ENCODE measurements at places on chromosomes 1 and 21.

GRCh38 chr1:32972814-32973428 lies 8.3 kb upstream of the RNF19B start:
- DNase-seq: no peak

- DNase-seq: no peak
These were observed 227.1 kb downstream of the KCTD3 start for GRCh38 chr1:215794156-215794555.

DNA sequence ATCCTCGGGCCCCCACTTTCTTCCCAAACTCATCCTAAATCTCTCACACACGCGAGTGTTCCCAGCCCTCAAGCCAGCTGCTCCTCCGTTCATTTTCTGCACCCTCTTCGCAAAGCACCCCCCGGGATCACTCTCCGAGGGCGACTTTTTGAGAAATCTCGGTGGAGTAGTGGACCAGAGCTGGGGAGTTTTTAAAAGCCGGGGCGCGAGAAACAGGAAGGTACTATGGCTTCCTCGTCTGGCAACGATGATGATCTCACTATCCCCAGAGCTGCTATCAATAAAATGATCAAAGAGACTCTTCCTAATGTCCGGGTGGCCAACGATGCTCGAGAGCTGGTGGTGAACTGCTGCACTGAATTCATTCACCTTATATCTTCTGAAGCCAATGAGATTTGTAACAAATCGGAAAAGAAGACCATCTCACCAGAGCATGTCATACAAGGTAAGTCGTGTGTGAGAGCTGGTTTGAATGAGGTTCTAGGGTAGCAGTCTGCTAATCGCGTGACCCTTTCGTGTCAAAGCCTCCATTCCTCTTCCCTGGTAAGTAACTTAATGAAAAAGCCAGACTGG lies 800 bp downstream of the DR1 start:
- DNase-seq: no peak

GRCh38 chr1:202068596-202068995 lies 54.1 kb upstream of the GPR37L1 start:
- no peak for DNase-seq

- no peak for DNase-seq
These were observed 1099.5 kb downstream of the PLA2G4A start for GRCh38 chr1:187928288-187928687.

DNA sequence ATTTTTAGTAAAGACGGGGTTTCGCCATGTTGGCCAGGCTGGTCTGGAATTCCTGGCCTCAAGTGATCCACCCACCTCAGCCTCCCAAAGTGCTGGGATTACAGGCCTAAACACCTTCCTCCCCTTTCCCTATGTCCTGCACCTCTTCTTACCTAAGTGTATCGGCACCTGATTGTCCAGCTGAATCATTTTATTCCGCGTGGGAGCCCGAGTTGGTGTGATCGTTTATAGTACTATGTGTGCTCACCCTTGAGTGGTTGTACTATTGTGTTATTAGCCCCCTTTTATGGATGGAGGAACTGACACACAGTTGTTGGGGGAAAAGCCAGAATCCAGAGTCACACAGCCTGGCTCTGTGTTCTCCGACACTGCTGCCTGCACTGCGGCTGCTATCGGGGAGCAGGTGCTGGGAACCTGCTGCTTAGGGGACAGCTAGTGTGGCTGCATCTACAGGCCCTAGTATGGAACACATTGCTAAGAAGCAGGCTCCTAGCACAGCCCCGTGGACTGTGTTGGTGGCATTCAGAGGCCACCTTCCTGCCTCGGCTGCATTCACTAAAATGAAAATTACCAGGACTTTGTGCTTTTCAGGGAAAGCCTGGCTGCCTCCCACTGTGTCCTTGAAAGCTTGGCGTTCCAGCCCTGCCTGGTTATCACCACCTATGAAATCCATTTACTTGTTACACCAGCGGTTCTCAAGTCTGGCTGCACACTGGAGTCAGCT lies 21.6 kb downstream of the ENO1 start:
- DNase-seq: no peak

DNA sequence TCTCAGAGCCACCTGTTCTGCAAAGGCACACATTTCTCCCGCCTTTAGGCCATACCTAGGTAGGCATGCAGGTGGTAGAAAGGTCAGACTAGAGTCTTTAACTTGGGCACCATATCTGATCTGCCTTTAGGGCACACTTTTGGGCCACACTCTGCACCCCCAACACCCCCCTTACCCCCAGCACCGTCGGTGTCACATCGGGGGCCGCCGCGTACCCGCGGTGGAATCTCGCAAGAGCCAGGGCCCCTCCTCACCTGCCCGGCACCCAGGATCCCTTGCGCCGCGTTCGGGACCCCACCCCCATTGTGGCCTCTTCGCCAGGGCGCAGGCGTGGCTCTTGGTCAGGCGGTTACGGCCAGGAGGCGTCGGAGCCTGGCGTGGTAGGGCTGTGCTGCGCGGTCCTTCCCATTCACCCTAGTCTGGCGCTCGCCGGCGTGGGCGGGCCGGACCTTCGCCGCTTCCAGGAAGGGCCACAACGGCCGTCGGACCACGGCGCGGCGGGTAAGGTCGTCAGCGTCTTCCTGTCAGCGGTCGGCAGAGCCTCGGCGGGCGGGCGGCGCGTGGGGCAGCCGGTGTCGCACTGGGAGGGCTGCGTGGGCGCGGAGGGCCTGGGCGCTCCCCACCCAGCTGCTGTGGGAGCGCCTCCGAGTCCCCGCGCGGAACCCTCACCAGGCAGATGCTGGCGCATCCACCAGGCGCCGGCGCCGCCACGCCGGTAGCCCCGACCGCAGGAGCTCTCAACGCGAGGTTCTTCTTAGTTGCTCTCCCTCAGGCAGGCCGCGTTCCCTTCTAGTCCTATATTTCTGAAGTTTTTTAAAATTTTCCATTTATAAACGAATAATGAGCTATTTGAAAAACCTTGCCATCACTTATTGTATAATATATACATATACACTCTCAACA lies at the start of gene DNAH14:
Gene DNAH14, plus strand, starts transcription at position 341 of the 903 bp plus-strand sequence. CDS start 23,028 bp downstream, outside the sequence.
- no peak for DNase-seq

GRCh38 chr1:208177656-208178055 lies 66.5 kb downstream of the PLXNA2 start:
- DNase-seq: no peak

- no peak for DNase-seq
These were observed 8.2 kb downstream of the IFFO2 start for GRCh38 chr1:18948048-18948912.

DNA sequence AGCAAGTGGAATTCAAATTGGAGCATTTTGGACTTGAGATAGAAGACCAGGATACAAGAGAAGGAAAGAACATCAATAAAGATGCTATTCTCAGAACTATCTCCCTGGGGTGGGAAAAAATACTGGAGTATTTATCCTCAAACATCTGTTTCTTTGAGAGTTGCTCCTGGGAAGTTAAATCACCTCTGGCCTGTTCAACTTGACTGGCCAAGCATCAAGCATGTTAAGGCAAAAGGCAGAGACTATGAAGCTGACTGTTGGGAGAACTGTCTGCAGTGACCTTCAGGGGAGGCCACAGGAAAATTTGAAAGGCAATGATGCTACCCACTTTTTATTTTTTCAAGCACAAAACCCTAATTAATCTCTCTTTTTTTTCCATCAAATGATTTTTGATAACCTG lies 239.0 kb downstream of the NTNG1 start:
- DNase-seq: no peak

- DNase-seq: no peak
These were observed 1.9 kb upstream of the MAD2L2 start for GRCh38 chr1:11682799-11683198.

GRCh38 chr1:111211921-111212320 lies 11.5 kb upstream of the DENND2D start:
- DNase-seq: no peak

GRCh38 chr21:40731206-40731605 lies 115.8 kb downstream of the DSCAM start:
- no peak for DNase-seq

GRCh38 chr1:1360506-1361169 lies 2.3 kb upstream of the MXRA8 start:
- DNase-seq: no peak

GRCh38 chr1:37056325-37056724 lies 22.0 kb upstream of the GRIK3 start:
- DNase-seq: no peak

DNA sequence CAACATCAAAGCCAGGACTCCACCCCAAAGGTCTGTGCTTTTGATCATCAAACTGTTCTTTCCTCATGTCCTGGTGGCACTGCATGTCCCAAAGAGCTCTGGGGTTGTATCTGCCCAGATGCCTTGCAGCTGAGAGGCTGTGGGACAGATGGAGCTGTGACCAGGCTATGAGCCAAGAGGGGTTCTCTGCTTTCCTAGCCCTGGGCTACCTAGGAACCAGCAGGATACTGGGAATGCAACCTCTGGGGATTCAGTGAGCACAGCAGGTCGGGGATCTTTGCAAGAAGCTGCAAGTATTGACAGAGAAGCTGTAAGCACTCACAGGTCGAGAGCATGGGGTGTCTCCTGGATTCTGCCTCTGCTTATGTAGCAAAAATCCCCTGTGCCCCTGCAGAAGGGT lies 186.6 kb downstream of the GRIK3 start:
- no peak for DNase-seq
